Urinary bladder (tissue), 4 donors: ENCODE measurements at places on chromosomes 7 and 10. TPM values are rescaled to one million over a fixed set of nuclear protein-coding genes. Genes with fewer than 3 reads are reported as not detected.

DNA sequence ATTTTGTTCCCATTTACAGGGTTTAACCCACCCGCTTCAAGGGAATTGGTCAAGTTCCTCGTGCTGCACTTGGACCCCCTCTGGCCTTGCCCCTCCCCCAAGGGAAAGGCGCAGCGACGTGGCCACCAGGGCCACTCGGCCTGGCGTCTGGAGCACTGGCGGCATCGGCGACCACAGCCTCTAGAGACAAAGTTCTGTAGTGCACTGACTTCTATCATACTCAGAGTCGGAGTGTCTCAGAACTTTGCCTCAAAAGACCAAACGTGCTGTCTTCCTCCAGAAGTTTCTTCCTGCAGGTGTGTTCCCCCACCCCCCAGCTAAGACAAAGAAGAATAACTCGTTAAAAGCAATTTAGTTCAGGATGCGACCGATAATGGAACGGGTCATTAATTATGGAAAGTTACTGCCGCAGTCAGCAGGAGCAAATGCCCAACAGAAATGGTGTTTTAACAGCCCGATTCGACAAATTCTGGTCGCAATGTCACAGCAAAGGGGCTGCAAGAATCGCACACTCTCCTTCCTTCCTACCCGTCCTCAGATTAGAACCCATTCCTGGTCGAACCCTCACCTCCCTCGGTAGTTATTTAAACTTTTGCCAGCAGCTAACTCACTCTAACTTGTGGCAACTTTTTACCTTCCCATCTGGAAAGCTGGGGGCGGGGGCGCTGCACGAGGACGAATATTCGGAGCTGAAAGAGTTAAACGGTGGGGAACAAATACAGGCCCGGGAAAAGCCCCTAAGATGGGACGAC is 202.1 kb upstream of the NFE2L3 start:
- DNase-seq: no peak

Gene OR2A42
- 0.42 TPM for total RNA-seq

DNA sequence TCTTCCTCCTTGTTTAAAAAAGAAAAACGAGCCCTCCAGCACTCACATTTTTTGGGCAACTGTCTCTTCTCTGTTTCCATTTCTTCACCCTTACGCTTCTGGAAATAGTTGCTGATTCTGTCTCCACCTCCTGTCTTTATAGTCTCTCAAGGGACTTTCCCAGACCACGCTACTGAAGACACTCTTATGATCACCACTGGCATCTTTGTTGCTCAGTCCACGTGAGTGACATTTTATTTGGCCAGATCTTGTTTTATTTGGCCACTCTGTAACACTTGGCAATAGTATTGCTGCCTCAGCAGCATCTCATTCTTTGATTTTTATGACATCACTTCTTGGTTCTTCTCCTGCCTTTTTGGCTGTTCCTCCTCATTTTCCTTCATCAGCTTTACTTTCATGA is 21.6 kb upstream of the NME8 start:
- DNase-seq: peak; percentile 13

- DNase-seq: no peak
Measured at GRCh38 chr7:74138334-74138867, 35.8 kb upstream of the EIF4H start.

GRCh38 chr7:19293431-19293830 is 148.2 kb upstream of the FERD3L start:
- no peak for DNase-seq

Gene OR2A1
- 0.05 TPM for total RNA-seq

- no peak for DNase-seq
Measured at GRCh38 chr7:105796365-105796764, 80.0 kb downstream of the ATXN7L1 start.

GRCh38 chr10:131968949-131969348 is 12.8 kb downstream of the BNIP3 start:
- DNase-seq: no peak

Gene IFIT1B
- total RNA-seq: 2.2 TPM

DNA sequence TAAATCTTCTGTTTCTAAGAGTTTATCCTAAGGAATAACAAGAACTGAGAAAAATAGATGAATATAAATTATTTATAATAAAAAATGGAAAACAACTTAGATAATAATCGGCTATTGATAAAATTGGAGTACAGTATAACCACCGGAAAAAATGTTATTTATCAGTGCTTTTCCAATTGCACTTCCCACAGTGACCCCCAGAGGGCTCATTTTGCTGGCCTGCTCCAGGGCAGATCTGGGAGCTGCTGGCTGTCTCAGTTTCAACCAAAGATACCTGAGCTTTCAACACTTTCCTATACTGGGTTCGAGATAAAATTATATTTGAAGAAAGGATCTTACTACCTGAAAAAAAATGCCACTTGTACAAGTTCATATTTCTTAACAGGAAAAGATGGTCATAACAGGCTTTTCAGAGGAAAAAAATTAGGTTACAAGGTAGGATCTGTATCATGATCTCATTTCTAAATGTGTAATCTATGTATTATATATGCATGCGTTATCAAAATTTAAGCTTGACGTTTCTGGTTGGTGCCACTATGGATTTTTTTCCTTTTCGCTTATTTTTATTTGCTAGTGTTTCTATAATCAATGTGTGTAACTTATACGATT is 165.7 kb downstream of the NPSR1 start:
- no peak for DNase-seq

DNA sequence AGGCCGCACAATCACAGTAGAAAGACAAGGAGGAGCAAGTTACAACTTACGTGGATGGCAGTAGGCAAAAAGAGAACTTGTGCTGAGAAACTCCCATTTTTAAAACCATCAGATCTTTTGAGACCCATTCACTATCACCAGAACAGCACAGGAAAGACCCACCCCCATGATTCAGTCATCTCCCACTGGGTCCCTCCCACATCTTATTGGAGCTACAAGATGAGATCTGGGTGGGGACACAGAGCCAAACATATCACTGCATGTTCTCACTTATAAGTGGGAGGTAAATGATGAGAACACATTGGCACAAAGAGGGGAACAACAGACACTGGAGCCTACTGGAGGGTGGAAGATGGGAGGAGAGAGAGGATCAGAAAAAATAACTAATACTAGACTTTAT is 32.4 kb downstream of the NOLC1 start:
- DNase-seq: no peak
